ENCODE measurements at places on chromosomes 7 and 10. TPM values are rescaled to one million over a fixed set of nuclear protein-coding genes. Genes with fewer than 3 reads are reported as not detected.

DNA sequence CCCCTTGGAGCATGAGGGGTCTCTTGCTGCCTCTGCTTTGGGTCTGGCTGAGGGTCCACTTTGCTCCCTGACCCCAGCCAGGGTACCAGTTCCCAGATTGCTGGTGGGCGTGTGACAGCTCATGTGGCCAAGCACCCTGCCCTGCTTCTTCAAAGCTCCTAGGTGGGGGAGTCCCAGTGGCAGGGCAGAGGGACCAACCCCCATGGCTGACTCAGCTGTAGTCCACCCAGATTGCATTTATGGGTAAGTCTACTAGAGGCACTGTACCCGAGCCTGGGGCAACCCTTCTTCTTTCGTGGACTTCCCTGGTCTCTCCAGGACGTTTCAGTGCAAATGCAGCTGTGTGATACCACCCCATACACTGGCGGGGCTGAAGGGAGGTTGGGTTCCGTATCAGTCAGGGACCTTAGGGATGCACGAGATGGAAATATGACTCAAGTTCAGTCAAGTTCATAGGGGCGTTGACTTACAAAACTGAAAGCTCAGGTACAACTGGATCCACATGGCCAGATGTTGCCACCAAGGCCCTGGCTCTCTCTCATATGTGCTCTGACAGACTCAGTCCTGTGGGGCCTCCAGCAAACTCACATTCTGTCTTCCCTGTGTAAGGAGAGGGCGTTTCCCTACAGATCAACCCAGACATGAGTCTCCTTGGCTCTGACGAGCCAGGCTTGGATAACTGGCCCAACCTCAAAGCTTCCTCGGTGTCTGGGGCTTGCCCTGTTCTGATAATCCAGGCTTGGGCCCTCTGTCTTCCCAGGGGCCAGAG lies 13.6 kb downstream of the PTPRE start:
- no peaks in the 10 kb centered on the region for H3K36me3 ChIP-seq
- H3K4me1 ChIP-seq: peaks cover 67% of the 10 kb centered on the region
- no peak overlapping the region for H3K4me3 ChIP-seq
- no peak for DNase-seq

SPDYE6 gene
- not detected for total RNA-seq

IFIT1B gene
- total RNA-seq: not detected

GRCh38 chr7:129240119-129240820 lies 15.4 kb downstream of the AHCYL2 start:
- H3K4me3 ChIP-seq: no peak overlapping the region
- no peaks in the 10 kb centered on the region for H3K36me3 ChIP-seq
- H3K27ac ChIP-seq: no peak overlapping the region
- H3K27me3 ChIP-seq: no peaks in the 10 kb centered on the region

- H3K27me3 ChIP-seq: no peaks in the 10 kb centered on the region
- H3K4me3 ChIP-seq: no peak overlapping the region
Observed at GRCh38 chr10:21950566-21950965, 53.0 kb downstream of the DNAJC1 start.

UTF1 gene
- total RNA-seq: not detected

CTTNBP2 gene
- 6.6 TPM for total RNA-seq

All from lower lobe of right lung (tissue), 2 donors.